ENCODE measurements at places on chromosomes 11 and 22.

- DNase-seq: no peak
These were observed 113.5 kb upstream of the KIRREL3 start for GRCh38 chr11:127114035-127114434.

DNA sequence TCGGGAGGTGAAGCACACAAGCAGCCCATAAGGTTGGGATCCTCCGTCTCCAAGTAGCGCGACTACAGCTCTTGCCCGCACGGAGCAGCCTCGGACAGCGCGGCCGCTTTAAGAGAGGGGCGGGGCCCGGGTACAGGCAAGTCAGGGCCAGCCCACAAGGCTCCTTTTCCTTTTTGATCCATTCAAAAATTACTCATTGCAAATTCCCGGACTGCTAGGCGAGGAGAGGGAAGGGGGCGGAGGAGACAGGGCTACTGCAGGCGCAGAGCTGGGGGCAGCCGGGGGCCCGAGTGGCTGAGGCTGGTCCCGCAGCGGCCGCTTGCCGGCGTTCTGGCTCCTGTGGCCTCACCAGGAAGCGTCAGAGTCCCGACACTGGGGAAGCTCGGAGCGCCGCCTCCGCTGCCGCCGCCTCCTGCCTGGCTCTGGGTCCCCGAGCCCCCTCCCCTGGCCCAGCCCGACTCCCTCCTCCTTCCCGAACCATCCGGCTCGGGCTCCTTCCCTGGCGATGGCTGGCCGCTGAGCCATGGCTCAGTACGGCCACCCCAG is at the start of gene UBASH3B:
TSS of gene UBASH3B (plus strand) at position 196 of the 546 bp plus-strand sequence. CDS start at position 524, 328 bp downstream.
- DNase-seq: peak; percentile 50

GRCh38 chr22:33920197-33920540 is at the start of gene LARGE1:
TSS of gene LARGE1 (minus strand) at chr22:33920476.
- DNase-seq: no peak

- peak; percentile 84 for DNase-seq
These were observed 13.8 kb downstream of the TOM1 start for GRCh38 chr22:35313311-35314121.

DNA sequence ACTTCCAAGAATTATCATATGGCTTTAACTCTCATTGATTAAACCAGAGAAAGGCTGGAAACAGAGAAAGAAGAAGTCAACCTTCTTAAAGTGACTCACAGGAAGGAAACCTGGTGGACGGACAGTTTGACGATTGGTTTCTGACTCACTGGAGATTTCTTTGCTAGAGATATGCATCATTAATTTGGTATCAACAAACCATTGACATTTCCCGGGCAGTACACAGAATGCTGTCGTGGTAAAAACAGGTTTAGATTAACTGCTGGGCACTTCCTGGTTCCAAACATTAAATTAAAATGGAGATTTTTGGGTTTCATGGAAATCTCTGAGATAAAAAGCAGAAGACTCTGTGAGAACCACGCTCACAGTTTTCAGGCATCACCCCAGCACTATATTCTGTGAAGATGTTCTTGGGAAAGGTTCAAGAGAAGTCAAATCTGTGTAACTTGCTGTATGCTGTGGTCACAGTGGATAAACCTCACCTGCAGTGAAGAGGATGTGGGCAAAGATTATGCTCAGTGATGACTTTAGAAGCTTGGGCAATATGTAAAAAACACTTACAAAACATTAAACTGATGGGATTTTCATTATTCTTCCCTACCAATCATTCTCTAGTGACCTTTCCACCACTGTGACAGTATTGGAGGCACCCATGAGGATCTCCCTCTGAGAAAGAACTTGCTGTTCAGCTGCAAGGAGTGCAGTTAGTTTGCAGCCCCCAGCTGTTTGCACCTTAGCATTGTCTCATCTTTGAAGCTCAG is 61.1 kb upstream of the CD44 start:
- peak; percentile 46 for DNase-seq

GRCh38 chr11:67317888-67318555 is 14.7 kb downstream of the SSH3 start:
- no peak for DNase-seq

DNA sequence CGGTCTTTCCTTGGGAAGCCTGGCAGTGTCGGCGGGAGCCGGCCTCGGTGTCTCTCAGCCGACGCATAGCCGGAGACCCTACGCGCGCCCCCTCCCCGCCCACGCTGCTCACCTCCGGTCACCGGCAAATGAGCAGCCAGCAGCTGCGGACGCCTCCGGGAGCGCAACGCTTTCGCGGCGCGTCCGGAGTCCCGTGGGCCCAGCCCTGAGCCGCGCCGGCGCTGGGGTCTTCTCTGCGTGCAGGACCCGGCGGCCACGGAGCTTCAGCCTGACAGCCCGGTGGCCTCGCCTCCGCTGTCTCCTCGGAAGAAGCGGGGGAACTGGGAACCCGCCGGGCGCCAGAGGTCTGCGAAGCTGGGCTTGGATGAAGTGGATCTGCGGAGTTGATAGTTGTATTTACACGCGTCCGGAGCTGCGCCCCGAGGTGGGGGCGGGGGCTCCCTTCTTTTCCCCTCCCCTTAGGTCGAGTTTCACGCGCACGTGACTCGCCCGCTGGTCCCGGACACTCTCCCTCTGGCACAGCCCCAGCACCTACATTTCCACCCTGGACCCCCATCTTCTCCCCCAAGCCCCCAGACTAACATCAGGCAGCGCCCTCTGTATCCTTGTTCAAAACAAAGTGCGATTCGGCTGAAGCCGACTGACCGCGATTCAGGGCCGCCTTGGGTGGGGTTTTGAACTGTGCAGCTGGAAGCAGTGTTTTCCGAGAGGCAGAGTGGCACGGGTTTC is at the start of gene SLC43A1:
TSS of gene SLC43A1 (minus strand) at position 371 of the 729 bp plus-strand sequence. CDS start 1,591 bp downstream, outside the sequence.
- no peak for DNase-seq

GRCh38 chr22:50305923-50306566 is 1.4 kb downstream of the PLXNB2 start:
- DNase-seq: peak; percentile 88

DNA sequence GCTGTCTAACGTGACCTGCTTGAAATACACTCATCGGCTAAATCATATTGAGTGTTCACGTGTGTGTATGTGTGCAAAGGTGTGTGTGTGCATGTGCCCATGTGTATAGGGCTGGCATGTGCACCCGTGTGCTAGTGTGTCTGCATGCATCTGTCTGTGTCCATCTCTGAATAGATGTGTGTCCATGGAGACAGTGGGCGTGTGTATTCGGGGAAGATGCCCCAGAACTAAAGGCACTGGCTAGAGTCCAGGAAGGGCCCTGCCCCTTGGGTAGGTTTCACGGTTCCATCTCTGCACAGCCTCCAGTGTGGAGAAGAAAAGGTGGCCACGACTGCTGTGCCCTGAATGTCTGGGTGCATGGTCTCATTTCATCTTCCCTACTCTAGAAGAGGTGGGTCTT is 220.3 kb downstream of the MN1 start:
- DNase-seq: no peak

DNA sequence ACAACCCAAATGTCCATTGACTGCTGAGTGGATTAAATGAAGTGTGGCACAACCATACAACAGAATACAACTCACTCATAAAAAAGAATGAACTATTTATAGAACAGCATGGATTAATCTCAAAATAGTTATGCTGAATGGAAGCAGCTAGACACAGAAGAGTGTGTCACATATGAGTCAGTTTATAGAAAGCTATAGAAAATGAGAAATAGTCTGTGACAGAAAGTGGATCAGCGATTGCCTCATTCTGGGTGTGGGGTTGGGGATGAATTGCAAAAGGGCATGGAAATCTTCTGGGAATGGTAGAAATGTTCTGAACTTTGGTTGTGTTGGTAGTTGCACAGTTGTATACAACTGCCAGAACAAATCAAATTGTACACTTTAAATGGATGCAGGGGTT is 37.4 kb downstream of the PRR5L start:
- no peak for DNase-seq

DNA sequence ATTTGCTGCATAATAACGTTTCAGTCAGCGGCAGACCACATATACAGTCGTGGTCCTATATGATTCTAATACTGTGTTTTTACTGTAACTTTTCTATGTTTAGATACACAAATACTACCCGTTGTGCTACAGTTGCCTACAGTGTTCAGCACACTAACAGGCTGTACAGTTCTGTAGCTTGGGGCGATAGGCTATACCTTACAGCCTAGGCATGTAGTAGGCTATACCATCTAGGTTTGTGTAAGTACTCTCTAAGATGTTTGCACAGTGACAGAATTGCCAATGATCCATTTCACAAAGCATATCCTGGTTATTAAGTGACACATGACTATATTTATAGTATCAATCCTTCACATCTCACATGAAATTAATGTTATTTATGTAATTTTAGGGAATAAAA is 78.2 kb downstream of the YAP1 start:
- DNase-seq: no peak

GRCh38 chr11:69489031-69489745 is 7.7 kb downstream of the LINC01488 start:
- DNase-seq: no peak

GRCh38 chr22:48444320-48445112 is 1383.2 kb downstream of the BRD1 start:
- no peak for DNase-seq

DNA sequence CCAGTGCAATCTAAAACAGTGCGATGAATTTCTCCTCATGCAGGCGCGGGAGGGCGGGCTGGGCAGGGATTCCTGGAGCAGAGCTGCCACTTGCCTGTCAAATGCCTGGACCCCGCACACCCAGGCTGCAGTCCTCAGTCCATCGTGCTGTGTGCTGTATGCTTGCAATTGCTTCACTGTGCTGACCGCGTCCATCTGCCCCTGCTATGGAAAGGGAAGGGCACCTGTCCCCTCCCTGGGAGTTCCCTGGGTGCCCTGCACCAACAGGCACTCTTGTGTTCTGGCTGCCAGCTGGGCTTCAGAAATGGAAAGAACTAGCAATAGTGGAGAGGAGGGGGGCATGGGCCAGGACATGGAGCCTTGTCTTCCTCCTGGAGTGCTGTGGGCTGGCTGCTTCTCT is 185.4 kb upstream of the B3GAT1 start:
- DNase-seq: no peak

DNA sequence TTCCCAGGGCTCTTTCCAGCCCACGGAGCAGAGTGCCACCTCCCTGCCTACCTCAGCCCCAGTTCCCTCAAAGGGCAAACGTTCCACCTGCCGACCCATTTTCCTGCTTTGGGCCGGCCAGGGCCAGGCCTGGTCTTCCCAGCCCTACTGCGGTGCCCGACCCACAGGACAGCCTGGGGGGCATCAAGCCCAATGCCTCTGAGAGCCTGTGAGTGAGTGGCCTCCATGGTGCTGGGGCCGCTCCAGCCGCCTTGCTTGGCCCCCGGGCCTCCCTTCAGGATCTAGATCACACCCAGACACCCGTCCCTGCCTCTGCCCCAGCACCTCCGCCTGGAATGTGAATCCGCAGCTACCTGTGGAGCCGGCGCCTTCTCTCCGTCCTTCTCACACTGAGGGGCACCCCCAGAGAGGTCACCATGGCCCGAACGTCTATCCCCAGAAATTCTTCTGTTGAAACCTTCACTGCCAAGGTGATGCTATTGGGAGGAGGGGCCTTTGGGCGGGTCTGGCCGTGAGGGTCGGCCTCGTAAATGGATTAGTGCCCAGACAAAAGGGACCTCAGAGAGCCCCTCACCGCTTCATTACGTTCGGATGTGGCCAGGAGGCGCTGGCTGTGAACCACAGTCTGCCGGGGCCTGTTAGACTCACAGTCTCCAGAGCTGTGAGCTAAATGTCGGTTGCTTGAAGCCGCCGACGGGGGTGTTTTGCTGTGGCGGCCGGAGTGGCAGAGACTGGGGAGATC is 36.2 kb upstream of the BRSK2 start:
- no peak for DNase-seq

DNA sequence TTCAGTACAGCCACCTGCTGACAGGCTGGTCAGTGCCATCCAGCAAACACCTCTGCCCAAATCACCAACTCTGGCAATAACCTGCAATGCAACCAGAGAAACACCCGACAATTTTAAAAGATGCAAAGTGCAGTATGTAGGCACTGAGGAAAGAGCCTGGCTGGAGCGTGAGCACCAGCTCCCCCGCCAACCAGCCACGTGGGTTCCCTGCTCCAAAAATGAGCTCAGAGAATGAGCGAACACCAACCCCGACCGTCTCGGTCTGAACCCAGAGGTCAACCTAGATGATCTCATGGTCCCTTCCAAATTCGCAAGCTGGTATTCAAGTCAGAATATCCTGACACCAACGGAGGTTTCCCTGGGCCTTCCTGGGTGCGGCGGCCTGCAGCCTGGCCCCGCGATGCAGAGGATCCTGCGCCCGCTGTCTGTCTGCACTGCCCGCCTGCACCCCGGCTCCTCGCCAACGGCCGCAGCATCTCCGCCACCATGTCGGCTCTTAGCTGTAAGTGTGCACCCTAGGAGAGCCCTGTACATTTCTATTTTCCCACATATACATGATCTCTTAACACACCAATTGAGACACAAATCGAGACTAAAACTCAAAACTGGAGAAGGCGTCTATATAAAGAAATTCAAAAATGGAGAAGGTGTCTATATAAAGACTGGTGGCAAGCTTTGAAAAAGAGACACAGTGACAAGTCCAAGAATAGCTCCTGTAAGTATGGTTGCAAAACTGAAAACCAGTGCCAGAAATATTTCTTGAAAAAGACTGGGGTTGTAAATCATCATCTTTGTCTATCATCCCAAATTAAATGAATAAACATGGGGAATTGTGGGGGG is 22.8 kb downstream of the TMEM184B start:
- no peak for DNase-seq

DNA sequence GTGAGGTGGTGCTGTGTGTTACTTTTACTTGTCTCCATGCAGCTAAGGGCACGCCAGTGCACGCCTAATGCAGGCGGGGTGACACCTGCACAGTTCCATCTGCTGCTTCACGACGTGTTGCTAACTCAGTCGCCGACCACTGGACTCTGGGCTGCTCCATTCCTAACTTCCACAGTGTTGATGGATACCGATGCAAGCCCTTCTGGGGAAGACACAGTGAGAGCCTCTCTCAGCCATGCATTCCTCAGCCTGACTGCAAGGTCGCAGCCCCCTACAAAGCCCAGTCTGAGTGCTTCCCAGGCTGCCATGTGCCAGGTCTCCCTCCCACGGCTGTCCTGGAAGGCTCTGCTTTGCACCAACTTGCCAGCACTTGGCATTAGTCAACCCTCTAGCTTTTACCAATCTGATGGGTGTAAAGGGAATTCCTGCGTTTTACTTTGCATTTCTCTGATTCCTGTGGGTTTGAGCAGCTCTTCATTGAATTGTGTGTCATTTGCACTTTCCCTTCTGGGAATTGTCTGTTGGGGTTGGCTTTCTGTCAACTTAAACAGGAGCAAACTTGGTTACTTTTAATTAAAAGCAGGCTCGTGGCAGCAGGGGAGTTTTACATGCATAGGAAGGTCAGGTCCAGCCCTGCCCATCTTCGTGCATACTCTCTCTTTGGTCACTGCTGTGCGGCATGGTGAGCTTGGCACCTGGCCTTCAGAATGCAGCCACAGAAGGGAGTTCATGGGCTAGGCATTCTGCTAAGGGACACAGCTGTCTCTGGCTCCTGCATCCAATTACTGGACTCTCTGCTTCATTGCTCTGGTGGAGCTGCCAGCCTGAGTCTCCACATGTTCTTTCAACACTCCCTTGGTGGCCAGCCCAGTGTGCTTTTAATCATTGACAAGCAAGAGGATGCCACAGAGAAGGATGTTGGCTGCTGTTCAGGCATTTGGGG is 34.6 kb upstream of the SHANK2 start:
- DNase-seq: peak; percentile 99

Data from AG09309 (cell line).